ENCODE measurements at places on chromosomes 7 and 10.
A peak's percentile ranks its signal among the peaks of the same experiment; 100 is the strongest.

- DNase-seq: no peak
These were observed 113.9 kb downstream of the FAM107B start for GRCh38 chr10:14660831-14661230.

GRCh38 chr7:71350680-71351079, 218.7 kb downstream of the GALNT17 start:
- no peak for DNase-seq

- no peak for DNase-seq
These were observed 110.0 kb downstream of the SPAG6 start for GRCh38 chr10:22455068-22455857.

DNA sequence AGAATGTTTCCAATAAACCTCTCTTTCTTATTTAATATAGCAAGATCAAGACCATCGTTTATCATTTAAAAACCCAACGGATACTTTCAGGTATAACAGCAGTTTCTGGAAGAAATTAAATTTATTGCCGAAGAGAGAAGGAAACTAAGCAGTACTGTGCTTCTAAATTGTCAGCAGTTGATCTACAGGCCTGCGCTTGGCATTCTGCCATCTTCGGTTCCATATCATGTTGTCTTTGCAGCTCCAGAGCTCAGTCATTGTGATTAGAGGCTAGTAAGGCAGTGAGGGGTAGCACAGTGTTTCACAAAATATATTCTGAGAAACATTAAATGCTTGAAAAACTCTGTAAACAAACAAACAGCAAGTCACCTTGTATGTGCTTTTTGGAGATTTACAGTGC, 301.3 kb downstream of the REEP3 start:
- DNase-seq: no peak

DNA sequence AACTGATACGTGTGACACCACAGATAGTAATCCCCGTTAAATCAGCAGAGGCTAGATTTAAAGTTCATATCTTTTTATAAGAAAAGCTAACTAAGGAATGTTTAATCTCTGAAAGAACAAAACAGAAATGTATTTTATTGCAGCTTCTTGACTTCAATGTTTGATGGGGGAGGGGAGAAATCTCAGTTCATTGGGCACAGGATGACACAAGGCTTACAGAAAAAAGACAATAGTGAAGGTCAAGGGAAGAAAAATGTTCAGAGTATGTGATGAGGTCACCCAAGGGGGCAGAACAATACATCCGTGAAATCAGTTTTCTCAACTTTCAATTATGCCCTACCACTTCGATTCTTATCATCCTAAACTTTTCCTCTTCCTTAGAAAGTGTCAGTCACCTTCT, 102.9 kb downstream of the ELAPOR2 start:
- DNase-seq: no peak

- DNase-seq: no peak
These were observed 127.7 kb downstream of the DIP2C start for GRCh38 chr10:561721-562120.

DNA sequence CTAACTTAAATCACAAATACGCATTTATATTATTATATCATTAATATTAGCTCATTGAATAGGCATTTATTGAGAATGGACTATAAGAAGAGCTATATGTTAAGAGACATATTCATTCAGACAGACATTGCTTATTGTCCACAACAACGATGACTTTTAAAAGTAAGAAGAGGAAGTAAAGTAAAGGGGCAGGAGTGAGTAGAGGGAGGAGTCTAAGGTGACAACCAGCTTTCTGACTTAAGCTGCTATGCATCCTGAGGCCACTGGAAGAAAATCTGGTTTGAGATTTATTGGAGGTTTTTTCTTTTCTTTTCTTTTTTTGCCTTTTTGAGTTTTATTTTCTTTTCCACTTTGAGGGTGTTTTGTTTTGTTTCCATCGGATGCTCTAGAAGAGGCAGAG, 723.5 kb downstream of the GRM8 start:
- DNase-seq: no peak

DNA sequence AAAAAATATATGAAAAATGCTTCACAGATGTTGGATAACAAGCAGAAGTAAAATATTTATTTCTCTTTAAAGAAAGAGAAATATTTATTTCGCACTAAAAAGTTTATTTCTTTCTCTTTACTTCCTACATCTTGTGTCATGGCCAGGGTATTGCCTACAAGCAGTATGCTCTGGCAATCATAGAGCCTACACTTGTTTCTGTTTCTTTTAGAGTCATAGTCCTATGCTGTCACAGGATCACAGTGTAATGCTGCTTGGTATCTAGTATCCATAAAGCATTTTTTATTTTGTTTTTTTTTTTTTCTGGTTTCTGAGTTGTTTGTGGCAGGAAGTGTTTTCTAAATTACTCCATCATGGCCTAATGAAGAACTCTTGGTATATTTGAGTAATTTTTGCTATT, 116.0 kb downstream of the ATRNL1 start:
- DNase-seq: no peak

DNA sequence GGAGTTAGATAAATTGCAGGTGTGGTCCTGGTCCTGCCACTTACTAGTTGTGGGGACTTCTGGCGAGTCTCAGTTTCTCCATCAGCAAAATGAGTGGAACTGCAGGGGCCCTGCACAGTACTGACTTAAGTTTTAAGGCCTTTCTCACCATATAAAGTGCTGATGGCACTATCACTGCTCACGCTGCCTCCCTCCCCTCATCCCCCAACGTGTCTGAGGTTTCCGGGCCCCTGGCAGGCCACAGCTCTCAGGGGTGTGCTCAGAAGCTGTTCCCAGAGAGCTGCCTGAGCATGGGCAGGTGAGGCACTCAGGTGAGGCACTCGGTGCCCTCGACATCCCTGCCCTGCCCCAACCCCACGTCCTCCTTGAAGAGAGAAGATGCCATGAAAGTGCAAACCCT, 74.2 kb downstream of the VOPP1 start:
- DNase-seq: no peak

DNA sequence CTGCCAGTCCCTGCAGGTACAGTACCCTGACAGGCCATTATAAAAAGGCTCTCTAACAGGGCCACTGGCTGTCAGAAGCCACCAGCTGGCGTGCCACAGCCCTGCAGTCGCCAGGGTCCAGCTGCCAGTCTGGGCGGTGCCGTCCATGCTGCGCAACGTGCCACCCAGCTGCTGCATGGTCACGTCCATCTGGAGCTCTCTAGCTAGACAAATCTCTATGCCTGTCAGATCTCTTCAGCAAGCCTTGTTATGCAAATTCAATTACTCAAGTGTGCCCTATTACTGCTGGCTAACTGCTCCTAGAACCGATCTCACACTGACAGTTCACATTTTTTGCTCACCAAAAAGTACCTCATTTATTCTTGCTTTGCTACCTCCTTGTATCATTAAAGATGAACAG, 75.9 kb downstream of the HIBADH start:
- DNase-seq: no peak

GRCh38 chr7:113768387-113768786, 150.4 kb downstream of the PPP1R3A start:
- no peak for DNase-seq

- DNase-seq: no peak
These were observed 236.0 kb downstream of the GLRX3 start for GRCh38 chr10:130372222-130372621.

DNA sequence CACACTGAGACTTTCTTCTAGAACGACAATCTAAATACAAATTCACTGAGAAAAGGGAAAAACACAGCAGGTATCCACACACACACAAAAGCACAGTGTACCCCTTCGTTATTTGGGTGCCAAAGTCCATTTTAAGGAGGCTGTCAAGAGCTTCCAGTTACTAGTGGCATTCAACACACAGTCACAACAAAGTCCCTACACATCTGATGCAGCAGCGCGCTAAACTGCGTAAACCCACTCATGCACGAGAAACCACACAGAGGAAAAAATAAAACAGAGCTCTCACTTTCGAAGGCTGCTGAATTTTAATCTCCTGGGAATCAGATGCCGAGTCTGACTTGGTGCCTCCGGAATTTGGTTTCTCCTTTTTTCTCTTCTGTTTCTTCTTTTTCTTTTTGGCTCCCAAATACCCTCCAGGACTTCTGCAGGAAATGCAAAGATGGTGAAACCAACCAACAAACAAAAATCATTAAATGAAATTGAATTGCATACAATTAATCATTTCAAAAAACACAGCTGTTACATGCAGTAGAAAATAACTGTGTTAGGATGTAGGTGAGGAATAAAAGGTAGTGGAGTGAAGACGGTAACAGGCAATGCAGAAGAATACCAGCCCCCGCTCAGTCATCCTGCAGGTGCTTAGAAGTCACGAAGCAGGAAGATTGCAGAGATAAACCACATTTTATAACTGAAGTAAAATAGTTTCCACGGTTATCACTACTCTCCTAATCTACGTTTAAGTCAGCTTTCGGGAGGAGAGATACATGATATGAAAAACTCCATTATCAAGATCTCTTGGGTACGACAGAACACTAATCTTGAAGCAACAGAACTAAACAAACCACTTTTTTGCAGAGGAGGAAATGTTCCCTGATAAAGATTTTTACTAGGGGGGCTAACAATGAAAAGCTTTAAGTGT, 27.1 kb downstream of the NMT2 start:
- no peak for DNase-seq

DNA sequence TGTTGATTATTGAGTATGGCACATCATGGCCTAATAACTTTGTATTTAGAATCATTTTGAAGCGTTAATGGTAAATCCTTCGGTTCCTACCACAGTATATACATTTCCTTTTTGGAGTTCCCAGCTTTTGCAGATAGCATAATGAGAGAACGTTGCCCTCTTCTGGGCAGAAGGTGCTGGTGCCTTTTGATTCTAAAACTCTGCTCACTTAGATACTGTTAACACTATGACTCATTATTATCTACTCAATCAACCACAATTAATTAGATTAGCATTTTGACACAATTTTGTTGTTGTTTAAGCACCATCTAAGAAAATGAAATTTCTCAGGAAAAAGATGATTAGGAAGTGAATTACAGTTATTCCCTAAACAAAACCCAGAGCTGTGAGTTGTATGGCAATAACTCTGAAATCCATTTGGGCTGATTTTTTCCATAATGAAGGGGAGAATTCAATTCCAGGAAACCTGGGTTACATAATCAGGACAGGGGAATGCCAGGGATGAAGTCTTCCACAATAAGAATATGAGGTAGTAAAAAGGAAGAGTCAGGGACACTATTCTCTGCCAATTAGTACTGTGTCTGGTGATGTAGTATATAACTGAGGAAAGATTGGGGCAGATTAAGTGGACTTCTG, 11.5 kb upstream of the DLD start:
- peak; percentile 31 for DNase-seq

GRCh38 chr7:148787571-148788295, 89.0 kb downstream of the CUL1 start:
- DNase-seq: no peak

DNA sequence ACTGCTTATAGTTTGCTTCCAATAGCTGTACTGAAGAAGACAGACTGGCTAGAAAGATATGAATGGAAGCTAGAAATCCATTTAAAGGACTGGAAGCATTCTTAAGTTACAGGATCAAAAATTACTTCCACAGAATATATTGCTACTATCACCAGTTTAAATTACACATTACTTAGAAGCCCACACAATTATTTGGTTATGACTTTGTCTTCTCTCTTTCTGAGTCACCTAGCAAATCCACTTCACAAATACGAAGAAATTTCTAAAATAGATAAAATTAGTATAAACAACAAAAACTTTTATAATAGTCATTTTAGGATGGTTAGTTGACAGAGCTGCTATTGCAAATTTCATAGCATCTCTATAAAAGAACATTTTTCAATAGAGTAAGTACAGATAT, 108.1 kb downstream of the SNX13 start:
- DNase-seq: no peak

- no peak for DNase-seq
These were observed 33.4 kb downstream of the STARD3NL start for GRCh38 chr7:38211486-38211885.

- DNase-seq: no peak
These were observed 17.0 kb downstream of the PRSS2 start for GRCh38 chr7:142787783-142788182.

GRCh38 chr7:94512735-94513564, 3.3 kb downstream of the CASD1 start:
- no peak for DNase-seq

- DNase-seq: no peak
These were observed 51.5 kb downstream of the PFKFB3 start for GRCh38 chr10:6254201-6254600.

GRCh38 chr7:128781126-128781525, 5.5 kb upstream of the OPN1SW start:
- DNase-seq: no peak

DNA sequence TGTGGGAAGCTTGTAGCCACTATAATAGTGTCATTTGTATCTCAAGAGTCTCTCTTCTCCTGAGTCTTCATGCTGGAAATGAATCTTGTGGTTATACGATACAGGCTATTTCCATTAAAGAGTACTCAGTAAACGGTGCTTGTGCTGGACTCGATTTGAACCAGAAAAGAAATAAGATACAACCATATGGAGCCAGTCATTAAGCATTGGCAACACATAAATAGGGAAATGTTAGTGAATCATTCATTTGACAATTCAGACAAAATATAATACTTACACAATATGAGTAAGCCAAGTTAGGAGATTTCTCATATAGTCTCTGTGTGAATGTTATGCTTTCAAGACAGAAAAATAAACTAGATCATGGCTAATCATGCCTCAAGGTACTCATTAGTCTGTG, 356.8 kb downstream of the PLXDC2 start:
- no peak for DNase-seq

DNA sequence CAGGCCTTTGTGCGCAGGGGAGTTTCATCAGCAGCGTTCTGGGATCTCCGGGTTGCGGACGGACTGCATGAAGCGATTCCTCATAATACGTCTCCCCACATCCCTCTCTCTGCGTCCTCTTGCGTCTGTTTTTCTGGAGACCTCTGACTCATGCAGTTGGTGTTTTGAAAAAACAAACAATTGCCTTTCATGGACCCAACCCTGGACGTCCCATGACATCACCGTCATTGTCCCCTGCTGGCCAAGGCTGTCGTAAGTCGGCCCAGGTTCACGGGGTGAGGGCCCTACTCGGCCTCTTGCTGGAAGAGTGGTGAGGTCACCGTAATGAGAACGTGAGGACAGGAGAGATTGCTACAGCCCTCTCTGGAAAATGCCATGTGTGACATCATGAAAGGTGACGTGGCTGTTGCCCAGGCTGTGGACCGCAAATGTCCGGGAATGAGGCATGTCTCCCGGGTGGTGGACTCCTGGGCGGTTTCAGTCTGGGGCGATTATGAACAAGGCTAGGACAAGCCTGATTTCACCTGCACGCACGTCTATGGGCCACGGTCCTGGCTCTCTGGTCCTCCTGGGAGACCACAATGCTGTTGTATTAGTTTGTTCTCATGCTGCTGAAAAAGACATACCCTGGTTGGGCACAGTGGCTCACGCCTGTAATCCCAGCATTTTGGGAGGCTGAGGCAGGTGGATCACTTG, 9.8 kb upstream of the MAFK start:
- no peak for DNase-seq

DNA sequence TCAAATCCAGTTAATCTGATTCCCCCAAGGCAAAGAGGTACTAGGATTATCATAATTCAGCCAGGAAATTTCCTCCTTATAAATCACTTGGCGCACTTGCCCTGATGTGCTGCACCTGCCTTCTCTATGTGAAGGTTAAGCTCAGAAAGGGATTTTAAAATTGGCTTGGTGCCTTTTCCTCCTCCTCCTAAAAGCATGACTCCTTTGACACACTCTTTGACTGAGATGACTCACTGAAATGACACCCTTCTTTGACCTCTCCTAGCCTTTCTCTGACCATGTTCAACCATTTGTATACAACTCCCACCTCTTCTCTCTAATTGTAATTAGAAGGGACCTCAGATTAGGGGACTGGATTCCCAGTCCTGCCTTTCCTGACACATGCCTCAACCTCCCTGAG, 46.5 kb downstream of the ABLIM1 start:
- DNase-seq: no peak

GRCh38 chr10:61618388-61618961, 44.3 kb upstream of the CABCOCO1 start:
- no peak for DNase-seq
